Smooth muscle cell of trachea (primary cell): ENCODE measurements at places on chromosomes 6 and 20. TPM values are rescaled to one million over a fixed set of nuclear protein-coding genes. Genes with fewer than 3 reads are reported as not detected.

The C6orf52 gene
- 0.50 and 0.58 TPM in 2 replicates for total RNA-seq

The ADGRF5 gene
- total RNA-seq, result under 0.01 and 0.15 TPM in 2 replicates

The LINC00237 gene
- total RNA-seq, result not detected in 2 replicates

The TGM3 gene
- under 0.01 TPM in 1 of 2 replicates, not detected in the other for total RNA-seq

The ANKRD66 gene
- total RNA-seq, result not detected in 2 replicates

The RNF182 gene
- total RNA-seq, result 2.3 and 3.8 TPM in 2 replicates

The TNFRSF21 gene
- 10.5 and 28.3 TPM in 2 replicates for total RNA-seq

The LTA gene
- not detected in 2 replicates for total RNA-seq

The MYB gene
- 0.29 TPM in 1 of 2 replicates, not detected in the other for total RNA-seq

The MEI4 gene
- not detected in 2 replicates for total RNA-seq

The SPATS1 gene
- total RNA-seq, result not detected in 2 replicates

The TEAD3 gene
- 12.9 and 13.5 TPM in 2 replicates for total RNA-seq

The PPP1R14C gene
- total RNA-seq, result 0.29 and 0.33 TPM in 2 replicates

The ADGB gene
- not detected in 2 replicates for total RNA-seq

The ADAM33 gene
- 136 and 154 TPM in 2 replicates for total RNA-seq

The DACT2 gene
- not detected in 2 replicates for total RNA-seq

The OR2H1 gene
- total RNA-seq, result not detected in 2 replicates
